ENCODE measurements at places on chromosomes 1 and 21. TPM values are rescaled to one million over a fixed set of nuclear protein-coding genes. Genes with fewer than 3 reads are reported as not detected.

DNA sequence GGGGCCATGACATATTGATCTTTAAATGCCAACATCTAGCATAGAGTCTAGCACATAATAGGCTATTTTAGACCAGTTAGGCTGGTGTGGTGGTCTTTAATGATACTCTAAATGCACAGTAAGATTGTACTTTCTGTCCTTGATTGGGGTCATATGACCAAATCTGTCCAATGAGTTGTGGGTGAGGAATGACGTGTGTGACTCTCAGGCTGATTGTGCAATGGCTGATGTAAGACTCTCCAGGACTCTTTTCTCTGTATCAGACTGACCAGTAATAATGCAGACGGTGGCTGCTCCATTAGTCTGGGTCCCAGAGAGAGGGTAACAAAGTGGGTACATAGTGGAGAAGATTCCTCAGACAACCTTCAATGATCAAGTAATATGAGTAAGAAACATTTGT lies 541.6 kb upstream of the CAMK1G start:
- H3K27me3 ChIP-seq = no peaks in the 10 kb centered on the region
- H3K36me3 ChIP-seq = no peaks in the 10 kb centered on the region
- no peak for DNase-seq
- no peak overlapping the region for H3K4me3 ChIP-seq
- H3K27ac ChIP-seq = no peak overlapping the region

DNA sequence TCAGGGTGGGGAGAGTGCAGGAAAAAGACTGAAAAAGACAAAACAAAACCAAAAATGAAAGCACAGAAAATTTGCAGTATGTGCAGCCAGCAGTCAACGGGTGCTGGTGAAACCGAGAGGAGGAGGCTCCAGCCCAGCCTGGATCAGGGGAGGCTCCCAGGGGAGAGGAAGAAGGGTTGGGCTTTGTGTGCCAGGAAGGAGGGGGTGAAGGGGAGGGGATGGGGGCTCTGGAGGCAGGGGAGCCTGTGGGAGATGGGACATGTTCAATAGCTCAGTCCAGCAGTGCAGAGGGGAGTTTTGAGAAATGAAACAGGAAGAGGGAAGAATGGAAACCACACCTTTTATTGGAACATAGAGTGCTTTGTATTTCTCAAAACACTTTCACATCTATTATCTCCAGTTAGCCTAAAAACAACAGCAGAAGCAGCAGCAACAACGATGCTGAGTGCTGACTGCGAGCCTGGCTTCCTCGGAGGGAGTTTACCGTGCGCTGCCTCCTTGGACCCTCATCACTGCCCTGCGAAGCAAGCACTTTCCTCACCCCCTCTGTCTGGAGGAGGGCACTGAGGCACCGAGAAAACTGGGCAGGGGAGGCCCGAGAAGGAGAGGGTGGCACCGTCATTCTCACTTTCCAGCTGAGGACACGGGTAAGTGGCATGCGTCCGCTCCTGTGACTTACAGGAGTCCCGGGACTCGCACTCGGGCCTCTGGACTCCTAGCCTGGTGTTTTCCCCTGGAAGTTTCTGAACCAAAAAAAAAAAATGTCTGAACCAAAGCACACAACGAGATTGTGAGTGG lies 62.9 kb downstream of the MDM4 start:
- H3K27ac ChIP-seq = no peak overlapping the region
- H3K27me3 ChIP-seq = no peaks in the 10 kb centered on the region
- no peaks in the 10 kb centered on the region for H3K36me3 ChIP-seq
- no peak overlapping the region for H3K4me3 ChIP-seq

Gene NR1I3
- total RNA-seq = not detected

DNA sequence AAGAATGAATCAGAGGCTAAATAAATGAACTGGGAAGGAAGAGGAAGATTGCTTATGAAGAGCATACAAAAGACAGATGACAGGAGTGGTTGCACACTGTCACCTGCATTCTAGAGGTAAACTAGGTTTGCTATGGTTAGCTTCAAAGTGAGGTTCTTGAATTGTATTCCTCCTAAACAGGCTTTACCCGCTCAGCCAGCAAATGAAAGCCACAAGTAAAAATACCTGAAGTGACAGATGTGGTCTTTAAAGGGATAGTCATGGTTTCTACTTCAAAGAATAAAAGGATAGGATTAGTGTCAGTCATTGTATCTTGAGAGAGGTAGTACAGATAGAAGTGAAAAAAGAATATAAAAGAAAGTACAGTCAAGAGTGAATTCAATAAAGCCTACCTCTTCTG lies 32.4 kb upstream of the PRDX6 start:
- no peaks in the 10 kb centered on the region for H3K4me1 ChIP-seq
- H3K27ac ChIP-seq = peak overlapping the region; percentile 16
- H3K4me3 ChIP-seq = no peak overlapping the region
- DNase-seq = no peak
- no peaks in the 10 kb centered on the region for H3K36me3 ChIP-seq

Gene ZNF593OS
- total RNA-seq = 0.45 TPM

DNA sequence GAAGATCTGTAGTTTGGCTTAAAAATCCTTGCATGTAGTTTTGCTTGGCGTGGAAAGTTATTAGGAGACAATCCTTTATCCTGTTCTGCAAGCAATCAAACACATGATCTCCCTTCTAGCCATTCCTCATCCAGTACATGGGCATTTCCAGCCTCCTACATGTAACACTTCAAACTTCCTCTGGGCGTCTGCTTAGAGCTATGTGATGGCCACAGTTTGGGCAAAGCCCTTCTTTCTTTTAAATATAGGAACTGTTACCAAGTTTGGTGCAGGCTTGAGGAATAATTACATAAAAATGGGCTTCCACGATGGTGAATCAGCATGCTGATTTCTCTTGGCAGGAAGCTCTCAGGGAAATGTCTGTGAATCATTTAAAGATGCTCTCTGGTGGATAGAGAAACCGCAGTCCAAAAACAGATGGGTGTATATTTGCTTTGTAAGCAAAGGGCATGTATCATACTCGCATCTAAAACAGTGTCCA lies 176.9 kb upstream of the FMN2 start:
- no peak overlapping the region for H3K4me3 ChIP-seq
- no peaks in the 10 kb centered on the region for H3K36me3 ChIP-seq
- H3K27ac ChIP-seq = no peak overlapping the region
- H3K27me3 ChIP-seq = no peaks in the 10 kb centered on the region
- H3K4me1 ChIP-seq = no peaks in the 10 kb centered on the region

Gene C1orf115
- 33.9 TPM for total RNA-seq

GRCh38 chr1:26907071-26907917 lies 6.5 kb downstream of the NR0B2 start:
- no peak overlapping the region for H3K27ac ChIP-seq
- peaks cover 11% of the 10 kb centered on the region for H3K4me1 ChIP-seq
- no peaks in the 10 kb centered on the region for H3K27me3 ChIP-seq
- H3K36me3 ChIP-seq = no peaks in the 10 kb centered on the region
- H3K4me3 ChIP-seq = no peak overlapping the region
- peak; percentile 54 for DNase-seq

GRCh38 chr1:191905781-191906180 lies 252.5 kb upstream of the RGS18 start:
- no peak overlapping the region for H3K4me3 ChIP-seq
- no peaks in the 10 kb centered on the region for H3K36me3 ChIP-seq
- no peaks in the 10 kb centered on the region for H3K27me3 ChIP-seq
- no peak overlapping the region for H3K27ac ChIP-seq

DNA sequence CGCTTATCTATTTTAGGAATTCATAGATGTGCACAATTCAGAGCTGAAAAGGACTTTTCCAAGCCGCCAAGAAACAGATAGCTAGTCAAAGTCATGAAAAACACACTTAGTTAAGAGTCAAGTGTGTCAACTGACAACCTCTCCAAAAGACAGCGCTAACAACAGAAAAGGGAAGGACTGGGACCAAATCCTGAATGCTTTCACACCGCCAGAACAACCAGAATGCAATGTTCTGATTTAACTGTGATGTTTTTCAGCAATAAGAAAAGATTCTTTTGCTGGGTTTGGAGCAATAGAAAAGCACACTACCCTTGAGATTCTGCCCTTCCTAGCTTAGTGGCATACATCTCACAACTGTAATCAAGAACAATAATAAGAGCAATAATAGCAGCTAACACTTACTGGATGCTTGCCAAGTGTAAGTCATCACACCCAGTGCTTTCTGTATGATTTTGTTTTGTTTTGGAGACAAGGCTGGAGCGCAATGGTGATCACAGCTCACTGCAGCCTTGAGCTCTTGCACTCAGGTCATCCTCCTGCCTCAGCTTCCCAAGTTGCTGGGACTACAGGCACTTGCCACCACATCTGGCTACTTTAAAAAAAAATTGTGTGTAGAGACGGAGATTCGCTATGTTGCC lies 33.9 kb upstream of the SDC3 start:
- H3K27me3 ChIP-seq = no peaks in the 10 kb centered on the region
- no peaks in the 10 kb centered on the region for H3K36me3 ChIP-seq
- no peak overlapping the region for H3K4me3 ChIP-seq
- DNase-seq = no peak
- H3K4me1 ChIP-seq = no peaks in the 10 kb centered on the region

Gene SEMA4A
- total RNA-seq = 0.52 TPM

GRCh38 chr1:236716160-236716559 lies 29.9 kb downstream of the ACTN2 start:
- H3K27me3 ChIP-seq = no peaks in the 10 kb centered on the region
- no peak overlapping the region for H3K4me3 ChIP-seq
- no peaks in the 10 kb centered on the region for H3K4me1 ChIP-seq
- no peak overlapping the region for H3K27ac ChIP-seq

Gene CACNA1E
- 0.32 TPM for total RNA-seq

Gene AMY2B
- total RNA-seq = 0.16 TPM

Gene CFAP74
- not detected for total RNA-seq

Gene CFAP45
- 1.1 TPM for total RNA-seq

- H3K36me3 ChIP-seq = no peaks in the 10 kb centered on the region
- no peak overlapping the region for H3K4me3 ChIP-seq
- no peaks in the 10 kb centered on the region for H3K27me3 ChIP-seq
- no peak for DNase-seq
- H3K4me1 ChIP-seq = peaks cover 17% of the 10 kb centered on the region
Observed at GRCh38 chr1:22821027-22821426, 110.4 kb downstream of the EPHB2 start.

DNA sequence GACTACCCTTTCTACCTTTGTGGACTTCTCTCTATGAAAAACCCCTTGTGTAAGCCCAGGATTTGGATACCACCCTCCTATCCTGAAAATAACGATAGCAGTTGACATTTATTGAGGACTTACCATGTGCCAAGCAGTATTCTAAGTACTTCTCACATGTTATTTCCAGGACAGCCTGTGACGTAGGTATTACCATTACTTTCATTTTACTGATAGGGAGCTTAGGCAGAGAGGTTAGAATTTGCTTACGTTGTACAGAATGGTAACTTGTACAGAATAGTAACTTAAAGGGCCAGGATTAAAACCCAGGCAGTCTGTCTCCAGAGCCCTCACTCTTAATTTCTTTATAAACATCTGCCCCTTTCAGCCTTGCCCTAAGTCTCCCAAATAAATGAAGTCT lies 138.3 kb downstream of the NTMT2 start:
- H3K27me3 ChIP-seq = no peaks in the 10 kb centered on the region
- H3K4me1 ChIP-seq = no peaks in the 10 kb centered on the region
- H3K36me3 ChIP-seq = no peaks in the 10 kb centered on the region
- DNase-seq = no peak

Gene ANGPTL3
- total RNA-seq = 0.77 TPM

Gene UQCRHL
- total RNA-seq = 1.8 TPM
